ENCODE measurements at places on chromosomes 5 and 9.

GRCh38 chr5:100505984-100506670 is 29.0 kb upstream of the FAM174A start:
- DNase-seq = no peak

GRCh38 chr9:137660144-137660543 is 41.3 kb downstream of the EHMT1 start:
- no peak for DNase-seq

- no peak for DNase-seq
Measured at GRCh38 chr9:137374131-137374845, 48.7 kb downstream of the EXD3 start.

DNA sequence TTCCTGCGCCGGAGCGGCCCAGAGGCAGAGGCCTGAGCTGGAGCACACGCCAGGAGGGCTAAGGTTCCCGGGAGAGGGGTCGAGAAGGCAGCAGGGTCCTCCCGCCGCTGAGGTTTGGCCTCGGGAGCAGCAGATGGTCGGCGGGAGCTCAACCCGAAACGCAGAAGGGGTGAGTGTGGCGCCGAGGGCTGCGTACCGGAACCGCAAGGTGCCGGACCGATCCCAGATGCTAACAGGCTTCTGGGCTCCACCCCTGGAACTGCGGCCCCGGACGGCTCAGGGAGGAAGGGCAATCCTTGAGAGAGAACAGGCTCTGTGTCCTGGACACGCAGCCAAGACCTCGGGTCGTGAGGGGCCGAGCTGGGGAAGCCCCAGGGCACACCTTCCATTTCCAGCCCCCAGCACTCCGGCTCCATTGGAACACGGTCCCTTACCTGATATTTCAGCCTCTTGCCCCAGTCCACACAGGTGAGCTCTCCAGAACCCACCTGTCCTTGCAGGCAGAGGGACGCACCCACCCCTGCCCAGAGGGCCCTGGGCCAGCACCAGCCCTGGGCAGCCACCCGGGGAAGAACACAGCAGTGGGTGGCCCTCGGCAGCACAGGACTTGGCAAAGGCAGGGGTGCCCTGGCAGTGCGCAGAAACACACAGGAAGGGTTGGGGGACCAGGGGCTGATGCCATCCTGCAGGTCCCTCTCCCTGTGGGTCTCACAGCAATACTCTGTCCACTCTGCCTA is 1.4 kb downstream of the LHX3 start:
- DNase-seq = no peak

GRCh38 chr9:126204708-126205225 is 121.9 kb upstream of the MVB12B start:
- no peak for DNase-seq

DNA sequence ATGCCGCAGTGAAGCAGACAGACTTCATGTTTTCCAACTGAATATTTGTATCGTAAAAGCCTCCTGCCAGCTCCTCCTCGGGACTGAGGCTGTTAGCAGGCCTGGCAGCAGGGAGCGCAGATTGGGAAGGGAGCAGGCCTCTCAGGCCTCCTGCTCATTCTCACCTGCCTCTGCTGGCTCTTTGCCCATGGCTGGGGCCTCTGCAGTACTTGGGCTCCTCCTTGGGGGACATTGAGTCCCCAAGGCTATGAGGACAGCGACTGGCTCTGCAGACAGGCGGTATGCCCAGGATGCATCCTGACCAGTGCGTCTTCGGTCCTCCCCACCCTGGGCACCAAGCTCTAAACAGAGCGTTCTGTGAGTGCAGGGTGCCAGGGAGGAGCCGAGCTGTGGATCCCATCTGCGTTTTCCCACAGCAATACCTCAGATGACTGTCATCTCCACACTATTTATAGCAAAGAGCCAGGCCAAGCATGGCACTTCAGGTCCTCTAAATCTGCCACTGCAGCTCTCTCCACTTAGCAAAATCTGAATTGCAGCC is 38.7 kb downstream of the TSTD2 start:
- DNase-seq = no peak

DNA sequence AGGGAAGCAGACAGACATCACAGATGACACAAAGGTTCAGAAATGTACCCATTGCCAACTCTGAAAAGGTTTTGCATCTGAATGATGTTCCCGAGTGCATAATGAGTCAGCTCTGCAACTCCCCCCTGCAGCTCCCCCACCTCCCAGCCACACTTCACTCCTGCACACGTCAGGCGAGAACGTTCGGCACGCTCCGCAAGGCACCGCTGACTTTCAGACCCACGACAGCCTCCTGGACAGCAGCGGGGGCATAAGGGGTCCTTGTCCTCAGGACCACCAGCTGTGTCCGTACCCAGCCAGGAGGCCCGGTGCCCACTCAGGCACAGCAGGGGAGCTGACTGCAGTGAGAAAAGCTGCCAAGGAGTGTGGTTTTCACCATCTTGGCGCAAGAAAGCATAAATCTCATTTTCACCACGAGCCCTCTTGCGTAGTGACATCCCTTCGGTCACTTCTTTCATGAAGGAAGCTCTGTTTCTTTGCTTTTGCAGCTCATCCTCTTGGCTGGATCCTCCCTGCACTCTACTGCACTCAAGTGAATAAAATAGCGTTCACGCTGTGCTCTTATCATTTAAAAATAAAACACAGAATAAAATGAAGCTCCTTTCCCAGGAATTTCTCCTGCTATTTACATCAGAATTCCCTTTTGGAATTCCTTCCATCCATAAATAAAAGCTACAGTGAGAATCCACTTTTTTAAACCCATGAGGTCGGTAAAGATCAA is 9.9 kb downstream of the GFPT2 start:
- peak; percentile 26 for DNase-seq

DNA sequence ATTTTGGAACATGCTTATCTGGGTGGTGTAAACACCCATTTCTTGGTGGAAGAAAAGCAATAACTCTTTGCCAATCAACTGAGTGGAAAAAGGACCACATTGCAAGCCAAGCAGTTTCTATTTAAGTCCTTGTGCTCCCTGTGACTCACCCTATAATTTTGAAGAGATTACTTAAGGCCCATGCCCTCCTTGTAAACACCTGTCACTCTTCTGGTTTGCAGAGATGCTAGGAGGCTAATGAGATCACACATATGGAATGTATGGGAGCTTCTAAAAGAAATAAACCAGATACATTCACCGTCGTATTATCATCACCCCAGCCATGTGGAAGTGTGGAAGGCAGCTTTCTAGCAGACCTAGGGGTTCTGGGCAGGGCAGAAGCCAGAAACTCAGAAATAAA is 337.1 kb downstream of the GADD45G start:
- DNase-seq = no peak

- no peak for DNase-seq
Measured at GRCh38 chr5:72565513-72566289, 58.5 kb upstream of the ZNF366 start.

GRCh38 chr5:84118551-84118950 is 266.1 kb downstream of the EDIL3 start:
- DNase-seq = no peak

GRCh38 chr5:150442699-150443080 is 6.8 kb downstream of the RPS14 start:
- no peak for DNase-seq

- DNase-seq = no peak
Measured at GRCh38 chr5:33417632-33418031, 23.1 kb upstream of the TARS1 start.

DNA sequence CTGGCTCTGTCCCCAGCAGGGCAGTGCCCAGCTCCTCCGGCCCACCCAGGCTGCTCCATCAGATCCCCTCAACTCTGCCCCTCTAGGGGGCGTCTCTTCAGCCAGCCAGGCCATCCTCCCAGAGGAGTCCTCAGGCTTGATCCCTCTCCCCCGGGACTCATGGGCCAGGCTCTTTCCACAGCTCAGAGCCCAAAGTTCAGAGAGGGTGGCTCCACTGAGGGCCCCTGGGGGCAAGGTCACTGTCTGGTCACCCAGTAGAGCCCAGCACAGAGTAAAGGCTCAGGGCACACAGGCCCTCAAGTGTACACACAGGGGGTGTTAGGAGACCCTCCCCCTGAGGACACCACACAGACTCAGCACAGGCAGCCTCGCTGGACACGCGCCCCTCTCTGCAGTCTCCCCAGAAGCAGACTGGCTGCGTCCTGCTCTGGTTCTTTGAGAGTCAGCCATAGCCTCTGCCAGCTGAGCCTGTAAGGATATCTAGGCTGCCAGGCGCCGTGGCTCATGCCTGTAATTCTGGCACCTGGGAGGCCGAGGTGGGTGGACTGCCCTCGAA is 64.8 kb downstream of the PAX5 start:
- DNase-seq = no peak
